Neural crest cell (in vitro differentiated cells): ENCODE measurements at places on chromosomes 12 and 14.

DNA sequence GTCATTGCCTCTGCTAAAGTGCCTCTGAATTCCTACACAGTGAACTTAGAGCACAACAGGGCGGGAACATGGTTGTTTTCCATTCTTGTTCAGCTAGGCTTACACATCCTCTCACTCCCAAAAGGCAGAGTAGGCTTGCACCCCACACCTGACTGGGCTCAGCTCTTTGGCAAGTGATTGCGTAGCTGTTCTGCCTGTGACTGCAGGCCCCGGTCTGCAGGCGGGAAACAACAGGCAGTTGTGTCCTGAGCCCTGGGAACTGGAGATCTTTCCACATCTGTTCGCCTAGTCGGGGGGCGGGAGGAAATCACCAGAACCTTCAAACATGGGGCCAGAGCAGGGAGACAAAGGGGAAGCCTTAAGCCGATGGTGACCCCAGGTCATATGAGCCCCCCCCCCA lies 274.7 kb downstream of the ZFP36L1 start:
- DNase-seq: no peak

DNA sequence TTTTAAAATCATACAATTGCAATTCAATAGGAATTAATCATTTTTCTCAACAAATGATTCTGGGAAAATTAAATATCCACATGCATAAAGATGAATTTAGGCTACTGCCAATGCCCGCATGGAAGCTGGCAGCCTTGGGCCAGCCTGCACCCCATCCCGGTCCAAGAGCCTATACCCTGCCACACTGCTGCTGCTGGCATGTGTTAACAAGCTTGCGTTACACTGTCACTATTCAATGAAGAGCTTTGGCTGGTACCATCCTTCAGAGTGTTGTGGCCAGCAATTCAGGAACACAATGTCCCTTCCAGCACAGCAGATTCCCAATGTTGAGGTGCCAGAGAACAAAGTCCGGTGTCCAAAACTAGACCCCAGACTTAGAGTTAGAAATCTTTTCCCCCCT lies 13.6 kb upstream of the TAS2R14 start:
- DNase-seq: no peak

DNA sequence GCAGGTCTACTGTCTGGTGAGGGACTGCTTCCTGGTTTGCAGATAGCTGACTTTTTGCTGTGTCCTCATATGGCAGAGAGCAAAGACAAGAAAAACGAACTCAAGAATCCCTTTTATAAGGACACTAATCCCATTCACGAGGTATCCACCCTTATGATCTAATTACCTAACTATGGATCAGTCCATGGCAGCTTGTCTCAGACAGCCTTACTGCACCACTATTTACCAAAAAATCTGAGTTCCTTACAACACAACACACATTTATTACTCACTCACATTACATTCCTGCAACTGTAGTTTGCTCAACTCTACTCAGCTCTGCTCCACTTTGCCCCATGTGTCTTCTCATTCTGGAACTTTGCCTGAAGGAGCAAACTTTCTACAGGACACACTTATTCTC lies 10.1 kb upstream of the SLC6A15 start:
- no peak for DNase-seq

- DNase-seq: no peak
Measured at GRCh38 chr12:95802482-95803270, 12.1 kb upstream of the NTN4 start.

DNA sequence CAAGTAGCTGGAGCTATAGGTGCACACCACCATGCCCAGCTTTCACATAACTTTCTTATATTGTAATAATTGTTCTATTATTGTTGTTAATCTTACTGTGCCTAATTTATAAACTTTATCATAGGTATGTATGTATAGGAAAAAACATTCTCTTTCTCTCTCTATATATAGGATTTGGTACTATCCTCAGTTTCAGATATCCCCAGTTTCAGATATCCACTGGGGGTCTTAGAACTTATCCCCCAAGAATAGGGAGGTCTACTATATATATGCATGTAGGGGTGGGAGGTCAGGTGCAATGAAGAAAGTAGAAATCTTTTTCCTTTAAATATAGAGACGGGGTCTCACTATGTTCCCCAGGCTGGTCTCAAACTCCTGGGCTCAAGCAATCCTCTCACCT lies 70.9 kb upstream of the STRN3 start:
- no peak for DNase-seq

DNA sequence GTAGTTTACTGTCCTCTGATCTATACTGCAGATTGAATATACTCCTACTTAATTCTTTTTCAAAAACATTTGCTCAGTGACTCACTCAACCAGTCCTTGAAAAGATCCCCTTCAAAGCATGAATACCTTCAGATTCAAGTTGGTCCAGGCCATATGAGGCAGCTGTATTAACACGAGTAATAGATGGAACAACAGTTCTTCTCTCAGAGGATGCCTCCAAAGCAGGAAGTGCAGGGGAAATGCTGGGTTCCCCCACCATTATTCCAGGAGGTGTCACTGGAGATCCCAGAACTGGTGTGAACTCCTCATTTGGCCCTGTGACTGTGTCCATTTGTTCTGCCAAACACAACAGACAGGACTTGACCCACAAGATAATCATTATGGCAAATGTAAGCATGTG lies 20.6 kb downstream of the ARMH4 start:
- DNase-seq: no peak

DNA sequence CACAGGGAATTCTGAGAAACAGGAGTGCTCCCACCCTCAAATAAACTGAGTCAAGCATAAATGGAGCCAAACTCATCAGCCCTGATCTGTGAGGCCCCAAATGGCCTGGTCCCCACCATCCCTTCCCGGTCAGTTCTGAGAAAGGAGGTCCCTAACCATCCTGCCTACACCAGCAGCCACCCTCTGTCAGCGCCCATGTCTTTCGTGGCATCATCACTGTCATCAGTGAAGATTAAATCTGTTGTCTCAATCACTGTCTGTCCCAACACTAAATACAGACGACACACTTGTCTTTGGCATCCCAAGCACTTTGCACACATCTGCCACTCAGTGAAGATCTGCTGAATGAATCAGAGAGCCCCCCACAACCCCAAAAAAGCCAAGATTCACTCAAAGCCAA lies 22.4 kb downstream of the VPS37B start:
- DNase-seq: no peak

DNA sequence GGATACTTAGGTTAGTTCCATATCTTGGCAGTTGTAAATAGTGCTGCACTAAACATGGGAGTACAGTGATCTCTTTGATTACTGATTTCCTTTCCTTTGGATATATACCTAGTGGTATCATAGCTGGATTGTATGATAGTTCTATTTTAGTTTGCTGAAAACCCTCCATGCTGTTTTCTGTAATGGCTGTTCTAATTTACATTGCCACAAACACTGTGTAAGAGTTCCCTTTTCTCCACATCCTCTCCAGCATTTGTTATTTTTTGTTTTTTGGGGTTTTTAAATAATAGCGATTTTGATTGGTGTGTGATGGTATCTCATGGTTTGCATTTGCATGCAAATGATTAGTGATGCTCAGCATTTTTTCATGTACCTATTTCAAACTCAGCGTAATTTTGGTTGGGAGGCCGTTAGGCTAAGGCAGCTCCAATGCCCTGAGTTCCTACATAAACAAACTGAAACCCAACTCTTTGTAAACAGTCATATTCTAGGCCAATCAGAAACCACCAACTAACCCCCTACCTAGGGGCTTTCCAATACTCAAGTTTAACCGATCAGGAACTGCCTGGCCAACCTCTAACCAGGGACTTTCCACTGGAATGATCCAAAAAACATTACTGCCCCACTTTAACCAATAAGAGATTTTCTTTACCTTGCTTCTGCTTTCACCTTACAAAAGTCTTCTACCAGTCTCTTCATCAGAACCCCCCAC lies 171.6 kb downstream of the FBXL14 start:
- no peak for DNase-seq
